ENCODE measurements at places on chromosomes 5 and 9.

DNA sequence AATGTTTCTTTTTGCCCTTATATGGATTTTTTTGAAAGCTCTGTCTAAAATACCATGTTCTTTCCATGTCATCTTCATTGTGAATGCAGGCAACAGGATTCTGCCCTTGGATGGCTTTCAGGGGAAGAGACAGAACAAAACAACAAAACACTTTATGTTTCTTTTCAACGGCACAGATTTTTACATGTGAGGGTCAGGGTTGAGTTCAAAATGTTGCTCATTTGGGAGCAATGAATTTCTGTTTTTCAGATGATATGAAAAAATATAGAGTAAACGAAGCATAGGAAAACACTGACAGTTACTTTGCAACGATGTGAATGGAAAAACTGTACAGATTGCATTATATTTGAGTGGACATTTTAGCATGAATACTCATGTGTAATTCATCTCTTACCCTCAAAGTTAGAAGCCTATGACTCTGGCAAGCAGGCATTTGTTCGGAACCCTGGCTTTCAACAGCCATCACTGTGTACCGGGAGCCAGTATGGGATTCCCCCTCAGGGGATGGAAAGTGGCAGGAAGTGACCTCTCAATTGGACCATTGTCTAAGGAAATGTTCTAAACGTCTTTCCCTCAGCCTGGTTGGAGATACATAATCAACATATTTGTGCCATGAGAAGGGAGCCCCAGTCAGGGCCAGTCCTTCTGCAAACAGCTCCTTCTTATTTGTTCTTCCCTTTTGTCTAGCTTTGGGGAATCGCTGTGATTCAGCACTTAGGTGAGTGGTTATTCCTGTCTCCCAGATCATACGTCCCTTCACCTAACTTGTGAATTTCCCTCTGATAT, 153.9 kb upstream of the MEF2C start:
- peak; percentile 47 for DNase-seq

DNA sequence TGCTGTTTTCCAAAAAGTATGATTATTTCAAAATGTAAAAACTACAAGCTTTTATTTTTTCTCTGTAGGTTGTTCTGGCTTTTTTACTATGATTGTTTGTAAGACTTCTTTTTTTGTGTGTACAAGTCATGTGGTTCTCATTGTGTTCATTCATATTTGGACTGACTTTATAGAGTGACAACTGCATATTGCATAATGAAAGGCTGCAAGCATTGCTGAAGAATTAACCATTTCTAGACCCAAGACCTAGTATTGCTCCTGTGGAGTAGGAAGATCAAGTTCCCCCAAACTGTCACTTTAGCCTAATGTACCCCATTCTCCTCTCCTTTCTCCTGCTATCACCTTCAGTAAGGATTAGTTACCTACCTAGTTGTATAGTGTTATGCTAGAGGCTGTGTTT, 10.0 kb downstream of the MAP1B start:
- no peak for DNase-seq

DNA sequence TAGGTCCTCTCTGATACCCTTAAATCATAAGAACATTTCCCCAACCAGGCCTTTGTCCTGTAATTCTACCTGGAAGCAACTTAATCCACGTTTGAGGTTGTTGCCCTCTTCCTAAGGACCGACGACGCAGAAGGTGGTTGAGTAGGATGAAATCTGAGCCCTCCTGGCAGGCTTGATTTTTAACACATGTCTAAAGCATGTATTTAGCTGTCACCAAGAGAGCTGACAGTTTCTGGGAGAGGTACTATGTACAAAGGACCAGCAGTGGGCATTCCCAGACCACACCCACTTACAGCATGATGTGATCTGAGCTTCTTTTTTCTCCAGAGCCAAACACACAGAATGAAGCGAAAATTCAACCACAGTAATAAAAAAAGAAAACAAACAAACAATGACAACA, 260.9 kb downstream of the SH3GL2 start:
- DNase-seq: no peak

DNA sequence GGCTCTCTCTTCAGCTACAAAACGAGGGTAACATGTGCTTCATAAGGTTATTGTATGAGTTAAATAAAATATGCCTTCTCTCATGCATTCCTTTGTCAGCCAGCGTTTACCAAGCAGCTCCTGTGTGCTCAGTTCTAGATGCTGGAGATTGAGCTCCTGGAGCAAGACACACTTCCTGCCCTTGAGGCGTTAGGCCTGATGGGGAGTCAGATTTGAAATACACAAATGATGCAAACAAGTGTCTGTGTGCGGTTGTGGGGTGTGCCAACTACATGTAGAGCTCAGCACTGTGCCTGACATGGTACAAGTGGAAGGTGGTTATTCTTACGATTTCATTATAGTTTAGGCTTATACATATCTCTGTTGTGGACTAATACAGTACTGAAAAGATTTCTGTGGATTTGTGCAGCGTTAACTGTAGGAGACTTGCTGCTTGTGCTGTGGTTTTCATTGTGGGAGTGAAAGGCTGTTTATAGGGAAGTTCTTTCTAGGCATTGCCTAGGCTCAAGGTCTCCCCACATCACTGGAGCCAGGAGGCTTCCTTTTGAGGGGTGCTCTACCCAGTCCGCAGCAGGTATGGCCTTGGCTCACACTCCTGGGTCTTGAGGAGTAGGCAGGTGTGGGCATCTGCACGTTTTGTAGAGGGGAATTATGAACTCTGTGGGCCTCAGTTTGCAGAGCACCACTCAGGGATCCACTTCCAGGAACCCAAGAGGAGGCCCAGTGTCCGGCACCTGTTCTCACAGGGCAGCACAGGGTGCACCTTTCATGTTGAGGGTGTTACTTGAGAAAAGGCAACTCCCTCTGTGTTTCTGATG, 39.8 kb upstream of the ANGPTL2 start:
- DNase-seq: no peak
